ENCODE measurements at places on chromosomes 2 and 18.

GRCh38 chr2:234437642-234438304, 59.1 kb downstream of the ARL4C start:
- no peak for DNase-seq

GRCh38 chr2:172091761-172092566, 6.7 kb downstream of the DLX1 start:
- DNase-seq: no peak

- DNase-seq: no peak
Observed at GRCh38 chr2:145055651-145056050, 535.7 kb upstream of the ZEB2 start.

DNA sequence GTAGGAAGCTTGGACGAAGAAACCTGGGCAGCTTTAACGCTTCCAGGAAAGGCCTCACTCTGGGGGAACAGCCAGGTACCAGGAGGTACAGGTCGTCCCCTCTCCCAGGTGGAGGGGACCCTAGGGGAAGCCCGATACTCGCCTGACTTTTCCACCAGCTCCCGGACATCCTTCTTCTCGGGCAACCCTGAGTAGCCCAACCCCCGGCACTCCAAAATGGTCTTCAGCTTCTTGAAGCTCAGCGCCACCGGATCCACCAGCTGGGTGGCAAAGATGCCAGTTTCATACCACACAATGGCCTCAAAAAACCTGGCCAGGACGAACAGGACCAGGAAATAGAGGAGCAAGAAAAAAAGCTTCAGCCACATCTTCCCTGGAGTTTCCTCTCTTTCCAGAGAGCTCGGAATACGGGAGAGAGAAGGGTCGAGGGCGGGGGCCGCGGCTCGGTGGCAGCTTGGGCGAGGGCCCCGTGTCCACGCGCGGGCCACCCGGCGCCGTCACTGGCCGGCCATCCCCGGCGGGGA, 1.1 kb downstream of the RNF103 start:
- DNase-seq: peak; percentile 11

DNA sequence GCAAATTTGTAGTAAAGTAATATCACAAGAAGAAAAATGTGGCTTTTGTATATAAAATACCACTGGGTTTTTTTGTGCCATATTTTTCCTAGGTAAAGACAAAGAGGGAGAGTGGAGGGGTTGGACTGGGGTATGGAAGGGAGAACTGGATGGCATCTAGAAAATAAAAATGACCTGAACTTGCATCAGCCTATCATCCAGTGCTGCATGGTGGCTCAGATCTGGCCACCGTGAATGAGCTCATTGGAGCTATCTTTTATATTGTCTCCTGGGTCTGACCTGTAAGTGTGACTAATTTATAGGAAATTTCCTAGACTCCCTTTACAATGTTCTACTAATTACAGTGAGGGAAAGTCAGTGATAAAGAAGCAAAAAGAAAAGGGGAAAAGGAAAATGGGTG, 369.0 kb downstream of the TMEM182 start:
- no peak for DNase-seq
